SJSA1 (cell line): ENCODE measurements at places on chromosomes 7 and 10.
A peak's percentile ranks its signal among the peaks of the same experiment; 100 is the strongest.

DNA sequence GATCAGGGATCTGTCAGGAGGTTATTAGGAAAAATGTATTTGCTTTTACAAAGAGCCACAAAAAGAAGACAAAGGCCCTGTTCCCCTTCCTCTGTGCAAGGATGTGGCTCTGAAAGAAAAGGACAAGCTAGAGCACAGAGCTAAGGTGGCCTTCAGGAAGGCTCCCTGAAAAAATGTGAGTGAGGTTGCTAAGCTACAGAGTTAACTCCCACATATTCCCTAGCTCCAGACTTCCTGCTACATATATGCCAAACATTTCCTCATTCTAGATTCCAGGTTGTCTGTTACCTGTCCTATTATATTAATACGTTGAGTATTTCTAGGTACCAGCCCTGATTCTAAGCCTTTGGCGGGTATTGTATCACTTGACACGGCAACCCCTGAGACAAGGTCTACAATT is 369.0 kb downstream of the PARD3 start:
- no peak for DNase-seq

- no peak for DNase-seq
Measured at GRCh38 chr7:93029056-93029455, 88.7 kb downstream of the SAMD9 start.

- no peak for DNase-seq
Measured at GRCh38 chr7:1193593-1194424, 33.8 kb upstream of the ZFAND2A start.

DNA sequence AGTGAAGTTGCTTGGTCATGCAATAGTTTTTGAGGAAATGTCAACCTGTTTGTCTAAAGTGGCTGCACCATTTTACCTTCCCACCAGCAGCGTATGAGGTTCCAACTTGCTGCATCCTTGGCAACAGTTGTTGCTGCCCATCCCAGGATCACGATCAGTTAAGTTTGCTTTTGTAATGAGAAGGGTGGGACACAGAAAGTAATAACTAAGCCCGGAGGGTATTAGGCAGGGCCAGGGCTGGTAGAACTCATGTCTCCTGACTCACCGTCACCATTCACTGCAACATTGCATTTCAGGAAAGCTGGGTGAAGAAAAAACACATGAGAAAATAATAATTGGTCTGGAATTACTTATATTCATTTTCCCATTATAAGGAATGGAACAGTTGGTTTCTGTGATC is 25.4 kb downstream of the CELF2 start:
- no peak for DNase-seq

GRCh38 chr7:1700086-1700485 is 30.0 kb downstream of the ELFN1 start:
- DNase-seq = peak; percentile 28
